A549 (cell line): ENCODE measurements at places on chromosomes 7 and 10. TPM values are rescaled to one million over a fixed set of nuclear protein-coding genes. Genes with fewer than 3 reads are reported as not detected.

ITGB8 gene
- polyA plus RNA-seq = 0.30 to 0.50 TPM (median 0.39 TPM) in 3 replicates

ARHGEF35 gene
- 0.71 to 1.3 TPM (median 1.2 TPM) in 3 replicates for polyA plus RNA-seq

DYNC1I1 gene
- polyA plus RNA-seq = not detected in 3 replicates

PTPN20 gene
- polyA plus RNA-seq = 3.9 to 5.8 TPM (median 5.3 TPM) in 3 replicates

GPNMB gene
- polyA plus RNA-seq = 2.7 to 3.5 TPM (median 3.3 TPM) in 3 replicates

ZNF117 gene
- 0.90 to 1.3 TPM (median 0.98 TPM) in 3 replicates for polyA plus RNA-seq

TRIL gene
- not detected in 3 replicates for polyA plus RNA-seq

SLC13A1 gene
- polyA plus RNA-seq = not detected in 3 replicates

PNLIPRP2 gene
- 0.09 to 0.10 TPM in 2 of 3 replicates, not detected in the other for polyA plus RNA-seq

CACNA2D1 gene
- 15.2 to 19.7 TPM (median 18.0 TPM) in 3 replicates for polyA plus RNA-seq

SEMA3A gene
- 3.6 to 4.3 TPM (median 4.2 TPM) in 3 replicates for polyA plus RNA-seq

DKK1 gene
- polyA plus RNA-seq = 109 to 122 TPM (median 117 TPM) in 3 replicates

OR2A42 gene
- not detected in 3 replicates for polyA plus RNA-seq

NEUROG3 gene
- not detected in 3 replicates for polyA plus RNA-seq

GRM8 gene
- polyA plus RNA-seq = 0.06 TPM in 1 of 3 replicates, not detected in the others

ZNF282 gene
- 15.1 to 18.4 TPM (median 16.7 TPM) in 3 replicates for polyA plus RNA-seq

DENND2A gene
- 0.37 to 0.54 TPM (median 0.38 TPM) in 3 replicates for polyA plus RNA-seq

CHAT gene
- polyA plus RNA-seq = not detected in 3 replicates

ZNF467 gene
- 2.0 to 4.1 TPM (median 3.1 TPM) in 3 replicates for polyA plus RNA-seq

- no peak for DNase-seq
These were observed 143.8 kb upstream of the PCLO start for GRCh38 chr7:83306502-83306901.

GRCh38 chr10:15316871-15317464 is 54.1 kb downstream of the FAM171A1 start:
- no peak for DNase-seq

DNA sequence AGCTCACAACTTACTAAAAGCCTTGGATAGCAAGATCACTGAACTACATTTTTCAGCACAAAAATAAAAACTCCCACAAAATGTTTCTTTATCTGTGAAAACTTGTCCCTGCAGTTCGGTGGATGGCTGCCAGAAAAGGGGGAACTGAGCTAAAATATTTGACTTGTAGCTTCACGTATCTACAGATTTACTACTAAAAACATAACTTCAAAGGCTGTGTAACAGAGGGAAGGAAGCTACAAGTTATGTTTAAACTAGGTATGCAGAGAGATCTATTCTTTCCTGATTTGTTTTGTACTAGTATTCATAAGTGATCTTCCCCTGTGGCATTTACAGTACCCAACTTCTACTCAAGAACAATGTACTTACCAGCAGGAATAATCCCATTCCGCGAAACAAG is 25.1 kb downstream of the SGCE start:
- no peak for DNase-seq

GRCh38 chr7:92755680-92756079 is 80.7 kb downstream of the CDK6 start:
- DNase-seq = no peak

DNA sequence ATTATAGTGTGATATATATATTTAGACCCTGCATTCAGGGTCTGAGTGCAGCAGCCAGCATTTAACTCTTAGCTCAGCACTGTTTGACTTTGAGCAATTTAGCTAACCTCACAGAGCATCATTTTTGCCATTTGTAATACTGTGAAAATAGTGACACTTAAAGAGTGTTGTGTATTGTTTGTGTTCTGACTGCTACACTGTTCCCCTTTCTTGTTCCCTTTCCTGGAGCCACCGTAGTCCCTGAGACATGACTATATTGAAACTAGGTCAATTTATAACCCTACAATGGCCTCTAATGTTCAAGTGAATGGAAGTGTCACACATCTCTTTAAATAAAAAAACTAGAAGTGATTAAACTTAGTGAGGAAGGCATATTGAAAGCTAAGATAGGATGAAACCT is 20.3 kb upstream of the CD36 start:
- DNase-seq = no peak

GRCh38 chr7:2709553-2710285 is 21.7 kb downstream of the AMZ1 start:
- peak; percentile 73 for DNase-seq

GRCh38 chr7:39950473-39951225 is 593 bp downstream of the CDK13 start:
- DNase-seq = no peak

GRCh38 chr10:69629897-69630650 is at the start of gene FAM241B:
TSS of gene FAM241B (plus strand) at chr10:69630247. CDS start at chr10:69631744, 1,497 bp downstream.
- peak; percentile 82 for DNase-seq

- DNase-seq = no peak
These were observed 54.4 kb upstream of the CFAP46 start for GRCh38 chr10:132996603-132997343.

DNA sequence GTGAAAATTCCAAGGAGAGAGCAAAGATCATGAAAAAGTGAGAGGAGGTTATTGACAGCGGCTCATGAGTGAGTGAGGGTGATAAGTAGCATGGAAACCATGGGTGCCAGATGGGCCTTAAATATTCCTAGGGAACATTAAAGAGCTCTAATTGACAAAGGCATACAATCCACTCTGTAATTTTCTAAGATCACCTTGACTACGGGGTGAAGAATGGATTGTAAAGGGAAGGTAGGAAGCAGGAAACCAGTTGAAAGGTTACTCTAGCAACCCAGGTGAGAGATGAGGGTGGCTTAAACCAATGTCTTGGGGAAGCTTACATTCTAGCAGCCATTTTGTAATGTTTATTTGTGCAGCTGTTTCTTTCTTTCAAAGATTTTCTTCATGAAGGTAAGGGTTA is 75.7 kb downstream of the RSU1 start:
- no peak for DNase-seq

GRCh38 chr7:55374213-55374612 is 9.1 kb downstream of the LANCL2 start:
- no peak for DNase-seq

DNA sequence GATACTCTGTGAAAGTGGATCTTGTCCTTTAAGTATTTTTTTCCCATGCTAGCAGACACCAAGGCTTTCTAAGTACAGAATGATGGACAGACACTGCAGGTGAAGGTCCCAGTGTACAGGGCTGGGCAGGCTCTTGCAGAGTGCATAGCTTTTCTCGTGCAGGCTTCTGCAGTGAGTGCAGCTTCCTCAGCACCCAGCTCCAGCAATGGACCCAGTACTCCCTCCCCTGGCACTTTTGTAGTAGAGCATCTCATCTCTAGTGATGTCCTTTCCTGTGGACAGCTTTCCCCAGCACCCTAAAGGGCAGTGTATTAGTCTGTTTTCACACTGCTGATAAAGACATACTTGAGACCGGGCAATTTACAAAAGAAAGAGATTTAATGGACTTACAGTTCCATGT is 104.3 kb downstream of the CUL2 start:
- DNase-seq = no peak

DNA sequence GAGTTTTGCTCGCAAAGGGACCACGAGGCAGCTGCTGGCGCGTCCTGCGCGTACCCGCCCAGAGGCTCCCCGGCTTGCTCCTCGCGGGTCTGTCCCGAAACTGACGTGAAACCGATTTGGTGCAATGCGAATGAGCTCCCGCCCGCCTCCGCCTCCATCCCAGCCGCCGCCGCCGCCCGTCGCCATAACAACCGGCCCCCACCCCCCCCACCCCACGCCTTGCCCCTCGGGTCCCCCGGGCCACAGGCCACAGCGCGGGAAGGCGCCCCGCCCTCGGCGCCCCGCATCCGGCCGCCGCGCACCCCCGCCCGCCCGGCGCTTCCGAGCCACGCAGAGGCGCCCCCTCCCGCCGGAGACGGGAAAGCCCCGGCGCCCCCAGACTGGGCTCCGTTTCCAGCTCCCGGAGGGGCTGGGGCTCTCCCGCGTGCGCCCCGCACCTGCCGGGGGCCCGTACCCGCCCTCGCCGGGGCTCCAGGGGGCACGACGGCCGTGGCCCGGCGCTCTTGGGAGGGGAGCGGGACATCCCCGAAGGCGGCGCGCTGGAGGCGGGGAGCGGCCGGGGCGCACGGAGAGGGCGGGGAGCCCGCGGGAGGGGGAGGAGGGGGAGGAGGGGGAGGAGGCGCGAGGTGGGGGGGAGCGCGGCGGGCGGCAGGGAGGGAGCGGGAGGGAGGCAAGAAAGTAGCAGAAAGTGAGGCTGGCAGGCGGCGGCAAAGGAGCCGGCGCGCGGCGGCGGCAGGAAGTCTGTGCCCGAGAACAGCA is at the start of gene CAMK1D:
Gene CAMK1D (plus strand): TSS at position 678 of the 759 bp plus-strand sequence.
- DNase-seq = peak; percentile 60

- DNase-seq = no peak
These were observed 558.7 kb upstream of the FOXK1 start for GRCh38 chr7:4123346-4123745.

DNA sequence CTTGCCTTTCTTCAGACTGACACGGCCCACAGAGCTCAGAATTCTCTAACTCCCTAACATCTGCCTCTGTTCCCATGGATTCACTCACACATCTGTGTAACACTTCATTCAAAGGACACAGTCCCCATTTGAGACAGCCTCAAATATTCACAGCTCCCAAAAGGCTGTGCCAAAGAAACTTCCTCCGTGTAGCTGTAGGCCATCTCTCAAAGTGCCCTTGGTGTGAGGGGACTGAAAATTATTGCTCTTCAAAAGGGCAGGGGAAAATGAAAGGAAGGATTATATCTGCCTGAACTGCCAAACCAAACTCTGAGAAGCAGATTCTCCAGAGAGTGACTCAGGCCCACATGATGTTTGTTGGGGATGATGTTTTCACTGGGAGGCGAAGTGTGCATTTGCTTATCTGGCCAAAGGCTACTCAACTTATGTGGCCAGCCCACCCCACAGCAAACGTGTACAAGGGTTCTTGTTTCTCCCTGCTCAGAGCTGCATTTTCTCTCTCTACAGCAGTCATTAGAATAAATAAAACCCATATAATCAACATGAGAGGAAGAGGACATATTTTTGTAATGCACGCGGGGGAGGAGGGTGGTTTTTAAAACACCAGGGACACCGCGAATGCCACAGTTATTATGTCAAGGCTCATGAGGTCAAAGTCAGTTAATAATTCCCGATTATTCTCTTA is 302.4 kb upstream of the NFE2L3 start:
- DNase-seq = peak; percentile 26

GRCh38 chr7:71485586-71485985 is 353.6 kb downstream of the GALNT17 start:
- DNase-seq = no peak

- no peak for DNase-seq
These were observed 31.1 kb downstream of the TBATA start for GRCh38 chr10:70753841-70754621.

DNA sequence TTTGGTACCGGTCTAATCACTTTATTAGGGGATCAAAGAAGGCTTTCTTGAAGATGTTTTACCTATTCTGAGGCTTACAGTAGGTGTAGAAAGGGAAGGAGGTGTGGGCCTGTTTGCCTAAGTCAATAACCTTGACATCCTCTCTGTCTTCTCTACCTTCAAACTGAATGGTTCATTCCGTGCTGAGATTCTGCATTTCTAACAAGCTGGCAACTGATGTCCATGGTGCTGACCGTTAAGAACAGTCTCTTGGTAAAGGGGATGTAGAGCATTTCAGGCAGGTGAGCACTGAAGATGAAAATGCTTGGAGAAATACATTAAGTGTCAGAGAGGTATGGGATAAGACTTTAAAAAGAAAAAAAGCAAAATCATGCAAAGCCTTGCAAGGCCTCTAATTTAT is 51.5 kb upstream of the DGKB start:
- no peak for DNase-seq

GRCh38 chr7:151433721-151434400 is 6.1 kb downstream of the CRYGN start:
- DNase-seq = no peak

- DNase-seq = no peak
These were observed 29.8 kb downstream of the PRKAG2 start for GRCh38 chr7:151847136-151847535.

DNA sequence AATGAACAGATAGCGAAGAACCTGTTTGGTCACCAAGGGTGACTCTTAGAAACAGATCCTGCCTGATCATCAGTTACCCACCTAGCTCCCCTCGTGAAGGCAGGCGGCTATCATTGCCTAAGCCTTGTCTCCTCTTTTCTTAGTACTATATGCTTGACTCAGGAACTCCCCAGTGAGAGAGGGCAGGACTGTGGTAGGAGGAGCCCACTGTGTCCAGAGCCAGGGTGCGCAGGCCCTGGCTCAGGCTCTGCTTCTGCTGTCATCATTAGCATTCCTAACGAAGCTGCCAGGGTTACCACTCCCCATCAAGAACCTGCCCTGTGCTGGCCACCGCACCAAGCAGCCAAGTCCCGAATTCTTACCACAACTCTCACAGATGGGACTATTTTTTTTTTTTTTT is 160.8 kb downstream of the CHN2 start:
- no peak for DNase-seq

DNA sequence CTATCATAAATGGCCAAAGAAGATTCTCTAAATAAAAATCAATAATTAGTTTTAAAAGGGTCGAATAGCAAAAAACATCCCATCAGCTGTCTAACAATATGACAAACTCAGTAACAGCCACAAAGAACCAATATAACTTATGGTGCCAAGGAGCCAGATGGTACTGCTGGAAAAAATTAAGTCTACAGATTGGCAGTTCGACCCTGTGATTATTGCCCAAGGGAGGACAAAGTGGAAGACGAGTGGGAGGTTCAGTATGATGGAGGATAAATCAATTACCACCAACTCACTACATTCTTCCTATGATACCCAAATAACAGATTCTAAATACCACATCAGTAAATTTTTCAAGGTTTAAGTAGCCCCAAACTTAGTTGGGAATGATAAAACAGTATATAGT is 49.0 kb downstream of the SKAP2 start:
- no peak for DNase-seq

- DNase-seq = no peak
These were observed 145.3 kb downstream of the GLI3 start for GRCh38 chr7:42091461-42092291.

DNA sequence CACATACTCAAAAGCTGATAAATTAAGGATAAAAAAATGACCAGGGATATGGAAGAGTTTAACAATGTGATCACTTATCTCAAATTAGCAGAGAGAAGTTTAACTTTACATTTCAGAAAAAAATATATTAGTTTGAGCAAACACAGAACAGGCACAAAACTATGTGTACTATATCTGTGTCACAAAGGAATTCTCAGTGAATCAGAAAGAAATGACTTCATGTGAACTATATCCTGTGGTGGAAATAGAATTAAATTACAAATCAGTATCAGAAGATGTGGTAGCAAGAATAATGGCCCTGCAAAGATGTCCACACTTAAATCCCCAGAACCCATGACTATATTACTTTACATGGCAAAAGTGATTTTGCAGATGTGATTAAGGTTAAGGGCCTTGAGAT is 70.3 kb downstream of the SEC23IP start:
- no peak for DNase-seq
